NCI-H187 (cell line): ENCODE measurements at places on chromosomes 2 and 18.

GRCh38 chr2:75627902-75628504 lies 18.6 kb upstream of the MRPL19 start:
- DNase-seq = no peak

DNA sequence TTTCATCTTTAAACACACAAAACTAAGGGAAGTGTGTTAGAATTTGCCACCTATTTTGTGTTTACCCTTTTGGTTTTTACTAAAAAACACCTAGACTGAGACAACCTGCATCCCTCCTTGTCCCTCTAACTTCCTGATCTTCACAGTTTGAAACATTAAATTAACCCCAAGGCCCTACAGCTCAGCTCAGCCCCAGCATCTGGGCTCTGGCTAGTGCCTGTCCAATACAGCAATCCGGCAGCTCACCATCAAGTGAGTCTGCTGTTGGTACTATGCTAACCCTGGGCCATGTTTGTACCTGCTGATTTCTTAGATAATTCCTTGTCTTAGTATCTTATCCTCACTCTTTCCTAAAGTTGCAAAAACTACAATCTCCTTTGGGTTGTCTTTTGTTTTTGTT lies 162.4 kb downstream of the DSEL start:
- DNase-seq = no peak

DNA sequence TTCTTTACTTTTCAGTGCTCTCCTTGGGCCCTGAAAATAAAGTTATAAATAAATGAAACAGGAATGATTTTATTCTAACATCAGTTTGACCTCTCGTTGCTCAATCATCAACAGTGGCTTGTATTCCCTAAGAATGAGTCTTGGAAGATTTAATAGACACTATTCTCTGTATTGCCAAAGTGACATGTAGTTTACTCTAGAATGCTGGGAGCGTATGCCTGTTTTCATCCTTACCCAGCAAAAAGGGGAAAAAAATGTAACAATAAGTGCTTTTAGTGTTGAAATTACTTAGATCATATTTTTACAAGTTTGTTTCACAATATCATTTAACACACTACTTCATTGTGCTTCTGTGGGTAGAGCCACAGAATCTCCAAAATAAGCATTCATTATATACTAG lies 240.6 kb upstream of the CWC22 start:
- DNase-seq = no peak

GRCh38 chr2:84940088-84940470 lies 30.9 kb upstream of the KCMF1 start:
- no peak for DNase-seq

- no peak for DNase-seq
Observed at GRCh38 chr2:171409436-171409971, 24.3 kb downstream of the METTL8 start.

DNA sequence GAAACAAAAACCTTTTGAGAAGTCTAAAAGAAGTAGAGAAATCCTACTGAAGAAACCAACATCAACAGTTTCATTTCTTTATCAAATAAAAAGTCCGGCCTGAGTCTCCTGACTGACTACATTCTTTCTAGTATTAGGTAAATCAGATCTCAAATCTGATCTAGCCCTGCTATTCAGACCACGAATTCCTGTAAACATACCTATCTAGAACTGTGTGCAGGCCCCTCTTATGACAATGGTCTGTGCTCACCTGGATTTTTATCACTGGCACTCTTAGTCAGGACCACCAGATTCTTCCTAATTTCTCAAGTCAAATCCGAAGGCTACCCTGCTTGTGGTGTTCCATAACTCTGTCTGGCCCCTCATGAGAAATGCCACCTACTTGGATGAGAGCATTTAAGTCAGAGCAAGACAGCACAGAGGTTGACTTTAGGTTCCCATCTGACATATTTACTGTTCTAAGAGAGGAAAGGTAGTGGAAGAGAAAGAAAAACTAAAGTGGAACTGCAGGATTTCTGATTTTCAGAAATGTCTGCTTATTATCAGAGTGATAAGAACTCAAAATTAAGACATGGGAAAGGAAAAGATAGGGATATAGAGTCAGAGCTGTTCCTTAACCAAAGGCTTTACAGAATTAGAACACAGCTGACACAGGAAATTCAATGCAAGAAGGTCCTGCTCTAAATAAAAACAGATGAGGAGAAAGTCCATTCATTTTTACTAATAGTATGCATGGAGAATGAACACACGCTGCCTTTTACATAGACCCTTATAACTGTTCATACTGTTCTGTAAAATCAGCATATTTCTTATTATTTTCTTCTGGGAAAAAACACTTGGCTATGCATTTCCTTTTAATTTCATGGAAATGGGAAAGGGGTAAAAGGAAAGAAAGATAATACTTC lies 56.5 kb downstream of the SLC8A1 start:
- no peak for DNase-seq

DNA sequence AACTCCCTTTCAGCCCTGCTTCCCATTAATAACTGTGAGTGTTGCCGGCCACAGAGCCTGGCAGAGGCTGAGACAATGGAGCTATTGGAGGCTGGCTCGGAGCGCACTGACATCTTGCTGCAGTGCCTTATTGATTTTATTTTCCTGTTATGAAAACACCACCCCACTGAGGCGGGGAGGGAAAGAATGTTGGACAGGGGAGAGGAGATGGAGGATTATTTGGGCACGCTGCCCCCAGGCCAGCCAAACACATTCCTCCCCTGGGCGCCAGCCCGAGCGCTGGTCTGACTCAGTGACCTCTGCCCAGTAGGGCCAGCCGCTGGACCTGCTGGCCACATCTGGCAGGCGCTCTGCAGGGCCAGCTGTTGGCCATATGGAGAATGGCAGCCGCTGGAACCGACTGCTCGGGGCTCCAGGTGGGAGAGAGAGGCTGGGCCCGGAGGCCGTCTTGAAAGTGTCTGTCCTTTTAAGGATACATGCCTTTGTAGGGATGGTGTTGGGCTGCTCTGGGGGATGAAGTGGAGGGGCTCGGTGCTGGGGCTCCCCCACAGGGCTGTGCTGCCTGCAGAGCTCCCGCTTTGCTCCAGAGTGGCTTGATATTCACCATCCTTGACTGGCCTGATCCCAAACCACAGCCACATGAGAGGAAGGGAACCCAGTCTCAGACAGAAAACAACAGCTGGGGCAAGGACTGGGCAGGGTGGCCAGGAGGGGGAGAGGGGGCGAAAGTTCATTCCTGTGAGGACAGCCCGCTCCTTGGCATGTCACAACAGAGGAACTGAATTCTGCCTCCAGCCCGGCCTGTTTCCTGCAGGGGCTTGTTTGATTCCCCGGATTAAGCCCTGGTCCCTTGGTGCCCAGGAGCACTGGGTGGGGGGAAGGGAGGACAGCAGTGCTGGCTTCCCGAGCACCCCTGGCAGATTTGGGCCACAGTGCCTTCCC lies 179.0 kb downstream of the KLHL29 start:
- DNase-seq = no peak

DNA sequence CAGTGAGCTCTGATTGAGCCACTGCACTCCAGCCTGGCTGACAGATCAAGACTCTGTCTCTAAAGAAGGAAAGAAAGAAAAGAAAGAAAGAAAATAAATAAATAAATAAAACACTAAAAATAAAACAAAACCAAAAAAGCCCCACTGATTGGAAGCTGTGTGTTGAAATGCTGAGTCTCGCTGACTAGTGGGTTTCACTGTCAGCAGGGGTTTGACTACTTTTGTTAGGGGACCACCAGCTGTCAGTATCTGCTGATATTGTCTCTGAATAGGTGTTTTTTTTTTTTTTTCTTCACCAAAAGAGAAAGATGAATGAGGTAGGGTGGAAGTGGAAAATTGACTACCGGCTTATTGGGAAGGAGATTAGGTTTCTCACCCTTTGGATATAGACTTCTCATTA lies 12.8 kb upstream of the ACTR2 start:
- no peak for DNase-seq

DNA sequence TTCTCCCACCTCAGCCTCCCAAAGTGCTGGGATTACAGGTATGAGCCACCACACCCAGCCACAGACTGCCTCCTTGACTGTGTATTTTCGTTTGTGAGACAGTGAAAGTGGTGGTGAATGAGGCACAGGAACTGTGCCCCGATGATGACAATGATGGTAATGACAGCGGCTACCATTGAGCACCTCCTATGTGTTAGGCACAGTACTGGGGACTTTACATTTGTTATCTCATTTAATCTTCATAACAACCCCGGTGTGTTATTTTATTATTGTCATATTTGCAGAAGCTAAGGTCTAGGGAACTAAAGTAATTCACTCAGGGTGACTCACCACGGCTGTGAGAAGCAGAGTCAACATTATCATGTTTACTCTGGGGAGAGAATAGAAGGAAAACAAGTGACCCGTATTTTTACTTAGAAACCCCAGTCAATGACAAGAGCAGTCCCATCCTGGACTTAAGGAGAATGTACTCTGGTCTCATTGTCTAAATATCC lies 77.6 kb upstream of the ALPP start:
- no peak for DNase-seq

DNA sequence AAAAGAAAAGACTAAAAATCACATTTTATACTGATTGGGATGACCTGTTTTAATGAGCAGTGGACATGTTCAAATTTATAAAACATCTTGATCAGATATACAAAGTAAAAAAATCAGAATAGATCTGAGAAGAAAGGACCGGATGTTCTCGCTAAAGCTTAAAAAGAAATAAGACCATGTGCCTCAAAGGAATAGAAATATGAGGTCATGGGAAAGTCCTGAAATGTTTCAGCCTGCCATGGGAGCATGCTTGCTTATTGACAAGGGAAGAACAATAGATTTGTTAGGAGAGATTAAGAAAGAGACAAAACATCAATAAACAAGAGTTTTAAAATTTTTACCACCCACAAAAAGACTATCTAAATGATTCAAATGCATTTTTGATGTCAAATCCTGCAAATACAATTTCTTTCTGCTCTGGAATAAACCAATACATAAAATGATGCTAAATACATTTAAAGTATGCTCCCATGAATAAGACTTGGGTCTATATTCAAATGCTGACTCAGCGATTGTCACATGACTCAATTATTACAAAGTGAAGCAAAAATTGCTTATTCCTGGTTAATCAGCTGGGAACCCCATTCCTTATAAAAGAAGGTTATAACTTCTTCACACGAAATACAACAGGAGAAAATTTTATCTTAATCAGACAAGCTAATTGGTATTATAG lies 633.9 kb upstream of the PKDCC start:
- DNase-seq = no peak
